ENCODE measurements at places on chromosomes 12 and 14.

DNA sequence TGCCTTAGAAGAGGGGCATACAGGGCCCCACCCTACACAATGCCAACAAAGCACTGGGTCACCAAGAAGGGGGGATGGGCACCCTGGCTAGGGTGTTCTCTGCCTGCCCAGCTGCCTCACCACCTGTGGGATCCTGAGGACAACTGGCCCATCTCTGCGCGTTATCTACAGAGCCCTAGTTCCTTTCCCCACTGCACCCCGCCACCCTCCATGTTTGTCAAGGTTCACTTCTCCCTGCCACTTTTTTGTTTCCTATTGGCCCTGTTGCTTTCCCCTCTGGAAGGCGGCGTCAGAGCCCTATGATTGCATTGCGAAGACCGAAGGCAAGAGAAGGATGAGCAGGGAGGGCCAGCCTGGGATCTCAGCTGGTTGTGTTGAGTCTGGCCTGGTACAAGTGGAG lies 1.6 kb downstream of the SLC48A1 start:
- no peak for DNase-seq

DNA sequence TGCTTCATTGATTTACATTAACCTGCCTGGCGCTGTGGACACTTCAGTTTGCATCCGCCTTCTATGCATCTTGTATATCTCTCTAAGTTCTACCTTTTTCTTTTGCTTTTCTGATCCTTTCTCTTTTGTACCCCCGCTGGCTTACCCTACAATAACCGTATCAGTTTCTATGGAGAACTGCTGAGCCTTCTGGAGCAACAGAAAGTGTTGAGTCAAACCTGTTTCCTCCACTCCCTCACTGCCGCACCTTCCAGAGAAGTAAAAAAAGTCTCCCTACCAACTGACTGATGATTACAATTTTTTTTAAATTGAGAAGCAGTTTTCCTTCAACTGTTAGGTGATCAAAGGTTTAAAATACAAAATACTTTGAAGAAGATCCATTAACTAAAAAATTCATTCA lies 17.4 kb downstream of the EXD2 start:
- DNase-seq = no peak

- peak; percentile 89 for DNase-seq
Observed at GRCh38 chr14:54252072-54252730, 144.6 kb upstream of the CDKN3 start.

- DNase-seq = no peak
Observed at GRCh38 chr12:100591979-100592378, 18.5 kb downstream of the GAS2L3 start.

DNA sequence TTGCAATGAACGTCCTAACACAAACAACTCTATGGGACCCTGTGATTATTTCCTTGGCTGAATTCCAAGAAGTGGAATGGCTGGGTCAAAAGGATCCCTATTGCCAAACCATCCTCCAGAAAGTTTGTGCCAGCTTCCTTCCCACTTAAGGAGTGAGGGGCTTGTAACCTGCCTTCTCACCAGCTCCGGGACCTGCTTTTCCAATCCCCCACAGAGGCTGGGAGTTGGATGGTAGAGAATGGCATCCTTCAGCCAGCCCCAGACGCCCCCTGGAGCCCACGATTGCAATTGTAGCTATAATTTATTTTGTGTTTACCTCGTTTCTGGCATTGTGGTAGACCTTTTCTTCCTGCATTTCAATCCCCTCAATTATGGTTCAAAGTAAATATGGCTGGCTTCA lies 9.7 kb upstream of the ZDHHC22 start:
- peak; percentile 28 for DNase-seq

- DNase-seq = no peak
Observed at GRCh38 chr12:68975811-68976210, 42.8 kb upstream of the CPM start.

GRCh38 chr12:105860561-105861207 lies 278.1 kb downstream of the NUAK1 start:
- no peak for DNase-seq

DNA sequence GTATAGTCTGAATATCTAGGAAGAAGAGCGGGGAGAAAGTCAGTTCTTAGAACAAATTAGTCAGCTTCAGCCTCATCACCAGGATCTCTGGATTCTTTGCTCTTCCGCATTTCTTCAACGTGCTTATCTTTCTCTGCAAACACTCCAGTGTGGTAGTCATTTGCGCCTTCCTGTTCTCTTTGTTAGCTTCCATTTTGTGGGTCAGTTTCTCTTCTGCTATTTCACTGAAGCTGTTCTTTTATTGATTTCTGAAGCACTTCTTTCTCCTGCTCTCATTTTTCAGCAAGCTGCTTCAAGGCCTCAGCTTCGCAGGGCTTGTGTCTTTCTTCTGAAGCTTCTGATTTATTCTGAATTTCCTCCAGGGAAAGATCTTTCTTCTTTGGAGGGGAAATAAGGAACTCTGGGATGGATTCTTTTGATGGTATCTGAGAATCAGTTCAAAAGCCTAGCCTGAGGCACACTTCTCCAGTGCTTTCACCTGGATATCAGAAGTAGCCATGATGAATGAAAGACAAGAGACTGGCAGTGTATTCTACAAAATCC lies 13.5 kb downstream of the AMN1 start:
- DNase-seq = no peak

DNA sequence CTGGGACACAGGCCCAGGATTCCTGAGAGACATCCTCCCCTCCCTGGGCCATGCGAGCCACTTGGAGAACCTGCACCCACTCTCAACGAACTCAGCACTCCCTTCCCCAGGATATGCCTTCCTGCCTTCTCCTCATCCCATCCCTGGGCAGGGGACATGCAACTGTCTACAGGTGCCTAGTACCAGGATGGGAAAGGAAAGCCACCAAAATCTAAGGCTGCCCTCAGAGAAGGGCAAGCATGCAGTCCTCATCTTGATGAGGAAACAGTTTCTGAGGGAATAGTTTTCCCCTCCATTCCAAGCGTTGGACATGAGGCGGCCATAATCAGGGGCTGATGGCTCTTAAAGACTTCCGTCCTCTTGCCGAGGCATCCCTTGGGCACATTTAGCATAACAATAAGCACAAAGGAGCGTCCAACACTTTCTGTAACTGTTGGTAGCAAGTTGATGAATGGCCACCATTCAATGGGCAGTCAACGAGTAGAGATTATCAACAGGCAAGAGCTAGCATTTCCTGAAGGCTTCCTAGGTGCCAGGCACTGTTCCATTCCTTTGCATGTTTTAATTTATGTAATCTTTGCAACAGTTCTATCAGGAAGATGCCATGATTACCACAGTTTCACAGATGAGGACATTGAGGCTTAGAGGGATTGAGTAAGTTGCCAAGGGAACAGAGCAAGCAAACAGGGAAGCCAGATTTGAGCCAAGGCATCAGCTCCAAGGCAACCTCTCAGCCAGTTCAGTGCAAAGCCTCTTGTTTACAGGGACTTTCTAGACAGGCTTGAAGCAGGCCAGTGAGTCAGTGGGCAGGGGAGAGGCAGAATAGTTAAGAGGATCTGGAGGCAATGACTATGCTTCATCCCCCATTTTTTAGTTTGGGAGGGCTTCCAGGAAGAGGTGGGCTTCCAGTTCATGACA lies 105.1 kb downstream of the SINHCAF start:
- no peak for DNase-seq

- DNase-seq = no peak
Observed at GRCh38 chr12:70698345-70698744, 61.1 kb upstream of the PTPRB start.

DNA sequence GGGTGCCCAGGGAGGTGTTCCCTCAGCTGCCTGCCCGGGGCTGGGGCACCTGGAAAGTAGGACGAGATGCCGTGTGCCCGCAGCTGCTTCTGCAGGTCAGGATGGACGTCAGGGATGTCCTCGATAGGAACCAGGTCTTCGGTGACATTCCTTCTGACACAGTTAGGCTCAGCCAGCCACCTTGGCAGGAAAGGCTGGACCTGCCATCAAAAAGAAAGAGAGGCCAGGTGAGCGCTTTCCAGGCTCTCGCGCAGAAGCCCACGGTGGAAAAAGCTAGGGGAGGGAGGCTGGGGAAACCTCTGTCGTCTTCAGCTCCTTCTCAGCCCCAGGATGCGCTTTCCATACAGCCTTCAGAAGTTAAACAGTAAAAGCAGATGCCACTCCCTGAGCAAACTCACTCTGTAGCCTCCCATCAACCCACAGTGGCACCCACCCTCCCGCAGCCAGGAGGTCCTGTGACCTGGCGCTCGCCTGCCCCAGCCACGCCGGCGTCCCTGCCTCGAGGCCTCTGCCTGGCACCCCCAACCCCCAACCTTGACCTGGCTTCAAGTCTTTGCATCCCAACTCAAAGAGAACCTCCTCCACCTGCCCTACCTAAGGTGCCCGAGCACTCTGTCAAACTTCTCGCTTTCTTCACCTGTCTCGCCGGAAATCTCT lies 1.3 kb downstream of the DDX51 start:
- DNase-seq = no peak

GRCh38 chr12:53624458-53624857 lies 1.7 kb downstream of the ATF7 start:
- DNase-seq = no peak

GRCh38 chr14:83042858-83043257 lies 1509.2 kb upstream of the SEL1L start:
- no peak for DNase-seq

DNA sequence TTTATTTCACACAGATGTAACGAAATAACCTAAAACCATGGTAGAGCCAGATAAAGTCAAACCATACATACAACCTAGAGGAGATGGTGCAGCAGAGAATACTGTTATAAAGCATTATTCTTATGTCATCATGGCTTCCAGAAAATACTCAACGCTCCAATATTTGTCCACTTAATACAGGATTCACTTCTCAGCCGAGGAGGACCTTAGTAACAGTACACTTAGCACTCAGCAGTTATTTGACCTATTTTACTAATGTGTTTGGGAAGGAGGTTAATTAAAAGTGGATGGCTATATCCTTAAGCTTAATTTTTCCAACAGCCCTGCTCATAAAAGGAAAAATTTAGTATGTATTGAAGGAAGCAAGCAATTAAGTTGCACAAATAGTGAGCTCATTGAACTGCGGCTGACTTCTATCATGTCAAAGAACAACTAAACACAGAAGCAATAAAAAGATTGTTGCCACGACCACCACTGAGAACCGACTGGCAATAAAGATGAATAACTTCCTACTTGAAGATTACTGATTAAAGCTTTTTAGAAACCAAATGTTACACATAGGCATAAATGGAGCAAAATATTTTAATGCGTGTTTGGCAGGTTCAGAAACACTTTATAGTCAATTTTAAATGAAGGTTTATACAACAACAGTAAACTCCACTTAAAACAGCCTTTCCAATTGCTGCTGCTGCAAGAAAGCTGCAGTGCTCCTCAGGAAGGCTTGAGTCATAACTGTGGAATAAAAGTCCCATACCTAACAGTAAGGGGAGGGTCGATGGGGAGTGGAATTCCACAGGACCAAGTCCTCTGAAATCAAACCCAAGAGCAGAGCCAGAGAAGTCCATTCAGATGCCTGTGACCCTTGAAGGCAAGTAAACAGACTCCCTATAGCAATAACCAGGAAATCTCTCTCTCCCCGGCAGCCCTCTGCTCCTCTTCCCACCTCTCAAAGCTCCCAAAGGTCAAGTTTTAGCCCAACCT lies 218.9 kb upstream of the CDKN3 start:
- peak; percentile 10 for DNase-seq

DNA sequence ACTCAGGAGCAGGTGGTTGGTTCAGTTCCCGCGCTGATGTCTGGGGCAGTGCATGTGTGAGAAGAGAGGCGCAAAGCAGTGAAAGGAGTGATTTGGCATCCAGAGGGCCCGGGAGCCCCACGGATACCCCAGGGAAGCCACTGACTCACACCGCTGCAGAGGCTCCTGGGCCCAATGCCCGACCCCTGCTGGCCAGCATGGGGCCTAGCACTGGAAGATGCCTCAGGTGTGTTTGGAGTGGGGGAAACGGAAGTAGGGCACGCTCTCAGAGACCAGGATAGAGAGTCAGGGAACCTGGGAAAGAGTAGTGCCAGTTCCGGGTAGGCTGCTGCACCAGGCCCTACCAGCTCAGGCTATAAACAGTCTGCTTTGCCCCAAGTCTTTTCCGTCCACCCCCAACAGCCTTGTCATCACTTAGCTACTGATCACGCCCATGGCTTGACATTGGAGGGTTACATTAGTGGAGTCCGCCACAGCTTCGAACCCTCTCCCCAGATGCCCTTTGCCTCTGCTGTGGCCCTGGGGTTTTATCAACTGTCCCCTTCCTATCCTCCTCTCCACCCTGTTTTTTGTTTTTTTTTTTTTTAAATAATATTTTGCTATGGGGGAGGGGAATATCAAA lies 9.5 kb upstream of the CSAD start:
- peak; percentile 78 for DNase-seq

- DNase-seq = no peak
Observed at GRCh38 chr12:11749943-11750690, 100.6 kb downstream of the ETV6 start.

DNA sequence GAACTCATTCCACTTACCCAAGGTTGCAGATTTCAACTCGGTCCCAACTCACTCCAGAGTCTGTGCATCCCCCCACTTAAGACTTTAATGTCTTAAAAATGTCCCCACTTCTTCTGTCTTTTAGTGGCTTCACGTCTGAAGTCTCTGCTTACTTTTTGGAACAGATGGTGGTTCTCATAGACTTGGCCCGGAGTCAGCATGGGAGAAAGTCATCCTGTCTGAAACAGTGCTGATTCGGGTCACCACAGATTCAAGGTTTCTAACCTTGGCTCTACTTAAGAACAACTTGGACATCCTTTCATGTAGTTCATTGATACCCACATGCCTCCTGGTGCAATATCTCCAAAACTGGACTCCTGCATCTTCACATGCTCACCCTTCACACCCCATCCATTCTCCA lies 26.0 kb downstream of the CHST11 start:
- no peak for DNase-seq

DNA sequence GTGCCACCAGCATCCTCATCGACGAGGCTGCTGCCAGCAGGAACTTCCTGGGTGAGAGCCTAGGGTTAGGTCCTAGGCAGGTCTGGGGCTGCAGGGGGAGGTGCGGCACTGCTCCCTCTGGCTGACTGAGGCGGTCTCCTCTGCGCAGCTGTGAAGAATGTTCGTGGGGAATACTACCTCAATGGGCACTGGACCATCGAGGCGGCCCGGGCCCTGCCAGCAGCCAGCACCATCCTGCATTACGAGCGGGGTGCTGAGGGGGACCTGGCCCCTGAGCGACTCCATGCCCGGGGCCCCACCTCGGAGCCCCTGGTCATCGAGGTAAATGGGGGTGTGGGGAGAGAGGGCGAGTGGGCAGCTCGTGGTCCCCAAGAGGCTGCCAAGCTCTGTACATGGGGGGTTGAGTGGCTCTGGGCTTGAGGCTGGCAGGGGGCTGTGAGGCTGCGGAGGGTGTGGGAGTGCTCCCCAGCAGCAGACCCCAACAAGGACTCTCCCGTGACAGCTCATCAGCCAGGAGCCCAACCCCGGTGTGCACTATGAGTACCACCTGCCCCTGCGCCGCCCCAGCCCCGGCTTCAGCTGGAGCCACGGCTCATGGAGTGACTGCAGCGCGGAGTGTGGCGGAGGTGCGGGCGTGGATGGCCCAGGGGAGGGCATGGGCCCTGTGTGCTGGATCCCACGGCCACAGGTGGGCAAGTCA lies 14.4 kb downstream of the PAPLN start:
- DNase-seq = no peak

GRCh38 chr12:101782273-101782731 lies 43.0 kb upstream of the SYCP3 start:
- no peak for DNase-seq
